ENCODE measurements at places on chromosomes 7 and 10. TPM values are rescaled to one million over a fixed set of nuclear protein-coding genes. Genes with fewer than 3 reads are reported as not detected.

The CLCN1 gene
- not detected for total RNA-seq

The UROS gene
- total RNA-seq: 24.6 TPM

The NIPSNAP2 gene
- total RNA-seq: 56.9 TPM

The CYP17A1 gene
- not detected for total RNA-seq

The PLPP4 gene
- 0.41 TPM for total RNA-seq

The MUC3A gene
- 75.6 TPM for total RNA-seq

DNA sequence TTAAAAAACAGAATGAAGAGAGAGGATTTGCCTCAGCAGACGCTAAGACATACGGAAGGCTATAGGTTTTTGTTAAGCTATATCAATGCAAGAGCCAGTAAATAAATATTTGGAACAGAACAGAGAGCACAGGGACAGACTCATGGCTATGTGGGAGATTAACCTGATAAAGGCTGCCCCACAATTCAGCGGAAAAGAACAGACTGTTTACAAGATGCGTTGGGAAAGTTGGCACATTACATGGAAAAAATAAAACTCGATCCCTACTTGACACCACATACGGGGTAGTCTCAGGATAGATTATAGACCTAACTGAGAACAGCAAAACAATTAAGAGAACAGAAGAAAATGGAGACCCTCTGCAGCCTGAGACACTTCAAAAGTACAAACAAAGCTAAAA lies 10.8 kb downstream of the KCNH2 start:
- DNase-seq: no peak
- H3K27me3 ChIP-seq: no peaks in the 10 kb centered on the region
- peak overlapping the region; percentile 38 for H3K27ac ChIP-seq
- H3K4me3 ChIP-seq: no peak overlapping the region

- H3K4me1 ChIP-seq: no peaks in the 10 kb centered on the region
- no peak for DNase-seq
- no peak overlapping the region for H3K27ac ChIP-seq
- no peak overlapping the region for H3K4me3 ChIP-seq
- H3K36me3 ChIP-seq: no peaks in the 10 kb centered on the region
- H3K27me3 ChIP-seq: no peaks in the 10 kb centered on the region
Observed at GRCh38 chr7:102255501-102255900, 31.2 kb upstream of the SH2B2 start.

GRCh38 chr7:22427104-22427503 lies 70.2 kb upstream of the RAPGEF5 start:
- no peaks in the 10 kb centered on the region for H3K27me3 ChIP-seq
- H3K4me3 ChIP-seq: no peak overlapping the region
- no peak for DNase-seq
- H3K36me3 ChIP-seq: no peaks in the 10 kb centered on the region

GRCh38 chr7:40622941-40623501 lies 488.2 kb downstream of the SUGCT start:
- no peaks in the 10 kb centered on the region for H3K27me3 ChIP-seq
- H3K4me1 ChIP-seq: no peaks in the 10 kb centered on the region
- no peak for DNase-seq
- H3K4me3 ChIP-seq: no peak overlapping the region

DNA sequence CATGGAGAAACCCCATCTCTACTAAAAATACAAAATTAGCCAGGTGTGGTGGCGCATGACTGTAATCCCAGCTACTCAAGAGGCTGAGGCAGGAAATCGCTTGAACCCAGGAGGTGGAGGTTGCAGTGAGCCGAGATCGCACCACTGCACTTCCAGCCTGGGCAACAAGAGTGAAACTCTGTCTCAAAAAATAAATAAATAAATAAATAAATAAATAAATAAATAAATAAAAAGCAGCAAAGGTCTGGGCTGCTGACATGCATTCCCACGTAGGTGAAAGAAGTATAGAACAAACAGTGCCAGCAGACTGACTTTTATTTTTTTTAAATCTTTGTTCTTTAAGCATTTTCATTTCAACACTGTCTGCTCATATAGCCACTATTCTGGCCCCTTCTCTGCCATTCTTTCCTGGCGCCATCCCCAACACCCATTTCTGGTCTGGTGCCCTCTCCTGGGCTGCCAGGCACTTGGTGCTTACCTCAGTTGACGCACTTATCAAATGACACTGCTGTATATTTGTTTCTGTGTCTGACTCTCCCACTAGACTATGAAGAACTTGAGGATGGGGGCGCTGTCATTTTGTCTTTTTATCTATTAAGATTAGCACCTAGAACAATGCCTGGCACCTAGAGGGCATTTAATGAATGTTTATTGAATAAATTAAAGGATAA lies 15.6 kb downstream of the FAM107B start:
- peak; percentile 33 for DNase-seq
- H3K27ac ChIP-seq: no peak overlapping the region
- H3K36me3 ChIP-seq: no peaks in the 10 kb centered on the region
- no peaks in the 10 kb centered on the region for H3K4me1 ChIP-seq
- H3K4me3 ChIP-seq: no peak overlapping the region

DNA sequence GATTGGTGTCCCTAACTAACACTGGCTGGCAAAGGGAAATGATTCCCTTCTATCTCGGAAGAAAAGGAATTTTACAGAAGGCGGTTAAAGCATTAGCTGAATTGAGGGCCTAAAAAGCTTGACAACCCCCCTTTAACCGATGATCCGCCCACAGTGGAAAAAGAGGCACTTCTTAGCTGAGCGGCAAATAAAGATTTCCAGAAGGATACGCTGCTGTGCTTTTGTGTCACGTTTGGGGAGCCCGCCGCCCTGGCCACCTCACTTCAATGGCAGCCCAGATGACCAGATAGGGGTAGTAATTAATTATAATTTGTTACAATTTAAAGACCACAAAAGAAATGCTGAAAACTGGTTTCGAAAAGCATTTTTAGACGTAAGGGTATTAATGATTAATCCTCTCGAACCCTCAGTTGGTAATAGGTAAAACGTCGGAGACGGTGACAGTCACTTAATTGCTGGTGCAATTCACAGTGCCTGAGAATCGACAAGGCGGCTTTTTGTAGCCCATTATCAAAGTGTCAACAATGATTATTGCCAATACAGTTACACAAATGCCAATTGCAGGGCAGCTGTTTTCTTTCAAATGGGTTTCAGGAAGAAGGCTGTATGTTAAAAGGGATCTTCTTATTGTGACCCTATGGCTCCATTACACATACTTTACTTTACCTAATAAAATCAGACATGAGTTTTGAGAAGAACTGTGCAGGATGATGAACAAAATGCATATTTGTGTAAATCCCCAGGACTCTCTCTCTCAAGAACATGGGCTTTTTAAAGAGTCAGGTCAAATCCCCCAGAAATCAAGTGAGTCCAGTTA lies 154.1 kb downstream of the PIP4K2A start:
- H3K4me1 ChIP-seq: no peaks in the 10 kb centered on the region
- no peaks in the 10 kb centered on the region for H3K27me3 ChIP-seq
- no peak overlapping the region for H3K4me3 ChIP-seq
- DNase-seq: no peak
- no peak overlapping the region for H3K27ac ChIP-seq
- no peaks in the 10 kb centered on the region for H3K36me3 ChIP-seq

GRCh38 chr7:141575164-141575563 lies 24.0 kb downstream of the AGK start:
- no peak overlapping the region for H3K27ac ChIP-seq
- no peaks in the 10 kb centered on the region for H3K4me1 ChIP-seq
- no peaks in the 10 kb centered on the region for H3K27me3 ChIP-seq
- no peak for DNase-seq

DNA sequence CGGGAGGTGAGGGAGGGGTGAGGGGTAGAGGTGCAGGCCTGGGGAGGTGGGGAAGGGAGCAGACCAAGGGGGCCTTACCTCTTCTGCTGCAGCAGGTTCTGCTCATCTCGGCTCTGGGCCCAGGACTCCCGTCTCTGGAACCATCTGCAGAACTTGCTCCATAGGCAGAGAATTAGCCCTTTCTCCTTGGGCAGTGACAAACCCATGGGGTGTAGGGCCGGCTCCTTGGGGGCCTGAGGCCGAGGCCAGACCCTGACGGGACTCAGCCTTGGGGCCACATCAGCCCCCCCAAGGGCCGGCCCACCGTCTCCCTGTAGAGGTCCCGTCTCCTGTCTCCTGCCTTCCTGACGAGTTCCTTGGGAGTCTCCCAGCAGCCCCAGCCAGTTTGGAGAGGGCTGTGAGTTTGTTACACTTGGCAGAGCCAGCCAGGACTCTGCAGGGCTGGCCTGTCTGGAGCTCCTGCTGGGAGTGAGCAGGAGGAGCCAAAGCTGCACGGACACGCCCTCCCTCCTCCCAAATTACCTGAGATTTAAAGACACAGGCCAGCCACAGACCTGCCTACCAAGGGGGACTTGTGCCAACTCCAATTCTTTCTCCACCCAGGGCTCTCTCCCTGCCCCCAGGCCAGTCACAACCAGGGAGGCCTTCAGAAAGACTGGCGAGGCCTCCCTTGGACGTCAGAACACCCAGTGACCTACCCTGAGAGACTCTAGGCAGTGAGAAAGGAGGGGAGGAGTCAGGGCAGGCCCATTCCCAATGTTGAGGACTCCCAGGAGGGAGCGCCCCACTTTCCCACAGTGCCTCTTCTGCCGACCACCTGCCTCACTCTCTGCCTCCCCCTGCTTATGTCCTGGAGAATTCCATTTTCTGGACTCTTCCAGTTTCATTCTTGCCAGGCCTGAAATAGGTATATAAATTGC lies at the start of gene TRPV6:
Gene TRPV6, minus strand, starts transcription at position 435 of the 920 bp plus-strand sequence.
- no peaks in the 10 kb centered on the region for H3K27me3 ChIP-seq
- DNase-seq: peak; percentile 59
- H3K36me3 ChIP-seq: no peaks in the 10 kb centered on the region

GRCh38 chr7:116271963-116272886 lies 61.9 kb downstream of the TES start:
- peak overlapping the region; percentile 81 for H3K27ac ChIP-seq
- DNase-seq: peak; percentile 21
- H3K27me3 ChIP-seq: no peaks in the 10 kb centered on the region
- H3K36me3 ChIP-seq: no peaks in the 10 kb centered on the region

DNA sequence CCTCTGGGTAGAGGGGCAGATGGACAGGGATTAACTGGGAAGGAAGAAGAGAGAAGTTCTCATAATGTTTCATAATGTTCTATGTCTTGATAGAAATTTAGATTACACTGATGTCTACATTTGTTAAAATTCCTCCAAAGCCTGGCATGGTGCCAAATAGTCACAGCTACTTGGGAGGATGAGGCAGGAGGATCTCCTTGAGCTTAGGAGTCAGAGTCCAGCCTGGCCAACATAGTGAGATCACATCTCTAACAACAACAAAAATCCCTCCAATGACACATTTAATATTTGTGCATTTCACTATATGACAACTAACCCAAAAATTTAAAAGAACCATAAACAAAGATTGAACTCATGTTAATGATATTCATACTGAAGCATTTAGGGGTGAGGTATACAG lies 33.0 kb upstream of the PPP1R3C start:
- DNase-seq: no peak
- H3K27me3 ChIP-seq: no peaks in the 10 kb centered on the region
- H3K27ac ChIP-seq: no peak overlapping the region
- H3K36me3 ChIP-seq: no peaks in the 10 kb centered on the region

- no peak overlapping the region for H3K4me3 ChIP-seq
- H3K36me3 ChIP-seq: no peaks in the 10 kb centered on the region
- H3K27ac ChIP-seq: no peak overlapping the region
- DNase-seq: no peak
- H3K27me3 ChIP-seq: no peaks in the 10 kb centered on the region
Observed at GRCh38 chr7:109772161-109772560, 1202.5 kb downstream of the DNAJB9 start.

GRCh38 chr10:114084215-114084614 lies 40.5 kb downstream of the ADRB1 start:
- no peak overlapping the region for H3K4me3 ChIP-seq
- no peaks in the 10 kb centered on the region for H3K4me1 ChIP-seq
- H3K36me3 ChIP-seq: no peaks in the 10 kb centered on the region
- no peaks in the 10 kb centered on the region for H3K27me3 ChIP-seq
- no peak overlapping the region for H3K27ac ChIP-seq

DNA sequence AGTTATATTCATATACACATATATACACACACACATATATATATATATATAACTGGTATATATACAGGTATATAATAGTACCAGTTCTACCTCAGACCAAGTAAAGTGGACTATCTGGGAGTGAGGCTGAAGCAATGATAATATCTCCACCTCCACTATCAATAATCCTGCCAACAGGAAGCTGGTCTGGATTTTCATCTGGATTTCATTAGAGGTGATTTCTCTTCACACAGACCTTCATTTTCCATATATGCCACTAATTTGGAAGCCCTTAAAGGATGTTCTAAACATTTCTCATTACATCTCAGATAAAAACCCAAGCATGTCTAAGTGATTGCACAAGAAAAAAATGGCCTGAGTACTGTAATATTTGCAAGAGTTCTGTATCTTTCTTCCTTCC lies 1.7 kb upstream of the SLC35B4 start:
- DNase-seq: no peak
- peaks cover 9% of the 10 kb centered on the region for H3K4me1 ChIP-seq

DNA sequence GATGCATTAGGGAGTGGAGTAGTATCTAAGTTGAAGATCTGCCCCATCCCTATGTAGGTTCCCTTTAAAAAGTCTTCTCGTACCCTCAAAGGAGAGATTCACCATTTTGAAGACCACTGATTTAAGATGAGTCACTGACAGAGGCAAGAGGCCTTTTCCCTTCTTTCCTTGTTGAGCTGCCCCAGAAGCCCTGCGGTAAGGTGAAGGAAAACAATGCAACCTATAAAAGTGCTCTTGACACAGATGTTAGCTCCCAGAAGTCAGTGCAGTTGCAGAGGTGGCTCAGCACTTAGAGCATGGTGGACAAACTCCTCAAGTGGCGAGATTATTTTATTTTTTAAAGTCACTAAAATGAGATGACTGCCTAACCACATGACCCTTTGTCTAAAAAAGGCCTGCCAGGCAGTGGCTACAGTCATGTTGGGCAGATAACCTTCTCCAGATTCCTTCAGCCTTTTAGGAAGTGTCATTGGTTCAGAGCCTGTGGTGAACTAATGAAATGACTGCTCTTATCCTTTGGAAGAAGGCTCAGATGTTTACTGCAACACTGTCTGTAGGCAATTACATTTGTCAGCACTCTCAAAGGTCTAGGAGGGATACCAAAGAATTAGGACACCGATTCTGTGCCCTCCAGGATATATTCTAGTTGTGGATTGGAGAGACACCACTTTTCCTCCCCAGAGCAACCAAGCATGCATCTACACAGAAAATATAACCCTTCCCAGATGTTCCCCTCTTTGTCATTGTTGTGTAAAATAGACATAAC lies 88.7 kb downstream of the ARID5B start:
- H3K27me3 ChIP-seq: no peaks in the 10 kb centered on the region
- H3K27ac ChIP-seq: peak overlapping the region; percentile 5
- H3K4me3 ChIP-seq: no peak overlapping the region
- H3K4me1 ChIP-seq: peaks cover 31% of the 10 kb centered on the region
- H3K36me3 ChIP-seq: no peaks in the 10 kb centered on the region
- no peak for DNase-seq

GRCh38 chr7:135514856-135515255 lies 5.0 kb upstream of the CNOT4 start:
- no peak for DNase-seq
- no peaks in the 10 kb centered on the region for H3K27me3 ChIP-seq
- H3K27ac ChIP-seq: no peak overlapping the region
- peaks cover 7% of the 10 kb centered on the region for H3K4me1 ChIP-seq

Data from transverse colon (tissue), 4 donors.